ENCODE measurements at places on chromosomes 2 and 18. TPM values are rescaled to one million over a fixed set of nuclear protein-coding genes. Genes with fewer than 3 reads are reported as not detected.

GRCh38 chr2:196607073-196607472 lies 32.4 kb upstream of the CCDC150 start:
- no peaks in the 10 kb centered on the region for H3K27me3 ChIP-seq
- no peak overlapping the region for H3K27ac ChIP-seq
- no peak for DNase-seq

Gene IL1B
- 3.7 TPM for polyA plus RNA-seq

DNA sequence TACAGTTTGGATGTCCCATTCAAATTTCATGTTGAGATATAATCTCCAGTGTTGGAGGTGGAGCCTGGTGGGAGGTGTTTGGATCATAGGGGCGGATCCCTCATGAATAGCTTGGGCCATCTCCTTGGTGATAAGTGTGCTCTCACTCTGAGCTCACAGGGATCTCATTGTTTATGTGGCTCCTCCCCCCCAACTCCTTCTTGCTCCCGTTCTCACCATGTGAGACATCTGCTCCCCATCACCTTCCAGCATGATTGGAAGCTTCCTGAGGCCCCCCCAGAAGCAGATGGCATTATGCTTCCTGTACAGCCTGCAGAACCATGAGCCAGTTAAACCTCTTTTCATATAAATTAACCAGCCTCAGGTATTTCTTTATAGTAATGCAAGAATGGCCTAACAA lies 3.0 kb upstream of the INPP1 start:
- peaks cover 2% of the 10 kb centered on the region for H3K27me3 ChIP-seq
- H3K27ac ChIP-seq = no peak overlapping the region
- H3K4me1 ChIP-seq = peaks cover 17% of the 10 kb centered on the region
- no peaks in the 10 kb centered on the region for H3K36me3 ChIP-seq
- DNase-seq = no peak

- no peak overlapping the region for H3K4me3 ChIP-seq
- no peaks in the 10 kb centered on the region for H3K36me3 ChIP-seq
- no peaks in the 10 kb centered on the region for H3K27me3 ChIP-seq
- no peaks in the 10 kb centered on the region for H3K4me1 ChIP-seq
- DNase-seq = no peak
- no peak overlapping the region for H3K27ac ChIP-seq
Observed at GRCh38 chr2:27800856-27801255, 29.3 kb downstream of the MRPL33 start.

Gene ASPRV1
- polyA plus RNA-seq = 0.09 TPM

Gene SERPINB5
- not detected for polyA plus RNA-seq

DNA sequence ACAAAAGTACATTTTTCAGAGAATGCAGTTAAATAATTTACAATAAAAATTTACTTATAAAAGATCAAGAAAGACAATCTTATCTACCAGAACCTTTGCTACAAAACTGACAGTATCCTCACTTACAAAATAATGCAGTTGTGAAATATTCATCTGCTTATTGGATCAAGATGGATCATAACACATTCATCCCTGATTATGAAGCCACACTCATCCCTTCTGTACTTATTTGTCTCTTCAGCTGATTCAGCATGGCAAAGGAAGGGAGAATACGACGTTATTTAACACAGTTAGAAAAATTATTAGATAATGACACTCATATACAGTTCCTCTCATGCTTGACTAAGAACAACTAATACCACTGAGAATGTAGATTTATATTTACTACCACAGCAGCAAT lies 46.4 kb downstream of the TCF4 start:
- H3K27me3 ChIP-seq = no peaks in the 10 kb centered on the region
- no peaks in the 10 kb centered on the region for H3K4me1 ChIP-seq
- no peak overlapping the region for H3K27ac ChIP-seq
- no peak for DNase-seq

Gene POTEJ
- not detected for polyA plus RNA-seq

DNA sequence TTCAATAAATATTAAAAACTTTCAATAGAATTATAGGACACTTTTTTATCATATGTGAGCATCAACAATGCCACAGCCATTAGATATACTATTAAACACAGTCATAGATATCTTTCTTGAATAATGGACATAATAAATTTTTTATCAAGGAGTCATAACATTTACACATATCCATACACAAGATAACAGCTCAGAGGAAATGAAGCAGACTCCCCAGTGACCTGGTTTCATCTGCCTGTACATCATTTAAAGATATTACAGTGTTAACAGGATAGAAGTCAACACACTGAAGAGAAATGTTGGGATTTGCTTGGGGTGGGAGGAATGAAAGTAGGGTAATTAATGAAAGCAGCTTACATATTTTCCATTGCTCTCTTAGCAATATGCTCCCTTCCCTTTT lies 5.1 kb downstream of the SCG2 start:
- DNase-seq = no peak
- no peaks in the 10 kb centered on the region for H3K27me3 ChIP-seq
- H3K27ac ChIP-seq = no peak overlapping the region
- H3K4me1 ChIP-seq = no peaks in the 10 kb centered on the region

Measured in immature natural killer cell (primary cell).